ENCODE measurements at places on chromosomes 4 and X.

- no peak for DNase-seq
Measured at GRCh38 chr4:139984471-139984870, 169.5 kb downstream of the MAML3 start.

DNA sequence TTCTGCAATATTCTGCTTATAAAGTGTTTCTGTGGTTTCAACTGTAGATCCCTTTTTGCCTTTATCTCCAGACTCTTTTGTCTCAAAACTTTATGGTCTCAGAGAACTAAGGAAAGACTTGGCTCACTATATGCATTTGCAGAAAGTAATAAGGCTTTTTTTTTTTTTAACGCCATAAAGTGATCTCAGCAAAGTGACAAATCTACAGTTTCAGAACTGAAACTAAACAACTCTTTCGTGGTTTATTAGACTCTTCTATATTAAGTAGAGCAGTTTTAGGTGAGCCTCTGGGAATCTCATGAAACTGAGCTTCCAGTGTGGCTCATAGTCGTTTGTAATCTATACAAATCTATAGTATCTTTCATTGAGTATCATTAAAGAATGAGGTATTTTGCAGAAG, 15.3 kb downstream of the ATP7A start:
- DNase-seq = no peak

DNA sequence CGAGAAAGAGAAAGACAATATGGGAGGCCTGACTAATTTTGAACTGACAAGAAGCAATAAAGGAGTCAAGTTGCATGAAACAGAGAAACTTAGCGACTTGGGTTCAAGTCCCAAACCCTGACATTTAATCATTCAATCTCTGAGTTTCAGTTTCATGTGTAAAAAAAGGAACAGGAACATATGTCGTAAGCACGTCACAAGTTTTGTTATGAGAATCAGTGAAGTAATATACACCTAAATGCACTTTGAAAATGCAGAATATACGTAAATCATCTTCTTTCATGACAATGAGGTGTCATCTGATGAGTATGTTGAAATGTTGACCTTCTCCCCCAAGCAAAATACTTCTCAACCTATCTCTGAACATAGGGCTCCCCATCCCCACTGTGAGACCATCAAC, 10.4 kb downstream of the ACOT9 start:
- no peak for DNase-seq

DNA sequence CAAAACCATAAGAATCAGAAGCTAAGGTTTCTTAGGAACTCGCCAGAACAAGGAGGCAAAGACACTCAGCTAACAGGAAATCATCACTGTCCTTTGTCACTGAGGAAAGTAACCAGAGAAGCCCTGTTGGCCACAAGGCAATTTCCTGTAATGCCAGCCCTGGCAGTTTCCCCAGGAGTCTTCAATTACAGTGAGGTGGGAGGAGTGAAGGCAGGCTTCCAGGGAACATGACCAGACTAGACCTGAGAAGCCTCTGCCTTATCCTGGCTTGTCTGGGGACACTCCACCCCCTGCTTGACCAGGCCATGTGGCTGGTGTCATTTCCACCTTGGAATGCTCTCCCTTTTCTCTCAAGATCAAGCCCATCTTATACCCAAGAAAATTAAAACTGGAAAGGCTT, 125.3 kb downstream of the COL4A6 start:
- DNase-seq = no peak

- no peak for DNase-seq
Measured at GRCh38 chrX:2502668-2503519, 2.1 kb upstream of the DHRSX start.

DNA sequence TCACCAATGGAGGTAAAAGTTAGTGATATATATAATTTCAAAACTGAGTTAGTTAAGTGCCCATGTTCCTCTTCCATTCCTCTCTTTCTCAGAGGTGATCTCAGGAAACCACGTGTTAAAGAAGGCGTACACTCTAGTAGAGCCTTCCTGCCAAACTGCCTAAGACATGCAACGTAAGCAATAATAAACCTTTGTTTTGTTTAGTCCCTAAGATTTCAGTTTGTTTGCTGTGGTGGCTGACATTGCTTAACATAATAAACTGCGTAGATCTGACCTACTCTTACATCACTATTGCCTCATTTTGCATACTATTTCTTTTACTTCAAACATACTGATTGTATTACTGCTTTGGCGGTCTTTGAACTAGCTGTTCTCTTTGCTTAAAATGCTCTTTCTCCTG, 99.2 kb downstream of the JADE1 start:
- DNase-seq = no peak

DNA sequence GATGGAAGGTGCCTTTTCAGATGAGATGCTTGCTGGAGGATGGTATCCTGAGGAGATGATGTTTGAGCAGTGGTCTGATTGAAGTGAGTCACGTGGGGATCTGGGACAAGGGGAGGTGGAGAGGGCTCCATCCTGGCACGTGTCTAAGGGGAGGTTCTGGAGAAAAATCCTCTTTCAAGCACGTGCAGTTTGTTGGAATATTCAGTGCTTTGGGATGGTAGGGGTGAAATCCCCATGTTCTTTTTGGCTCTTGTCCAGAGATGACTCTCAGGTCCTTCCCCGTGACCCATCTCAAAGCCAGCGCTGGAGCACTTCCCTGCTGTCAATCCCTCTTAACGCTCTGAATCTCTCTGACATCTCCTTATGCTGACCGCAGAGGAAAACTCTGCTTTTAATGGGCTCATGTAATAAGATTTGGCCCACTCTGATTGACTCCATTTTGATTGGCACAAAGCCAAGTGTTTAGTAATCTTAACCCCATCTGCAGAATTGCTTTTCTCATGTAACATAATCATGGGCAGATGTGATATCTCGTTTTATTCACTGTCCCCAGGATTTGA, 10.8 kb upstream of the KLKB1 start:
- DNase-seq = no peak

DNA sequence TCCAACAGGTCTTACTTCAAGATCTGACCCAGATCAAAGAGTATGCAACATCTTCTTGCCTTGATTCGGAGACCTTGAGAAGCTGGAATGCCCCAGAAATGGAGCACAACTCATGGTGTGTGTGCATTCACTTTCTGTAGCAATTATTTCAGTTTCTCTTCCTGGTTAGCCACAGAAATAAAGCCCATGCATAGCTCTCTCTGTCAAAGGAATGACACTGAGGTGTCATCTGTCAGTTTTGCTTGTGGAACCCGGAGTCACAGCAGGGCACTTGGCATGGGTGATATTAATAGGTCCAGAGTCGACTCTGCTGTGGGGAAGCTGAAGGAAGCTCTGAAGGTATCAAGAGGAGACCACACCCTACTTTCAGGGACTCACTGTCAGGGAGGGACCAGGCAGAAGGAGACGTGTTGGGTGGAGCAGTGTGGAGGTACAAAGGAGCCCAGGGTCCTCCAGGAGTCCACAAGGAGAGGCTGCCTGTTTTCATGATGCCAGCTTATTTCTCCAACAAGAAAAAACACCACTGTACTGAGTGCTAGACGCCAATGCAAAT, 10.7 kb downstream of the CLNK start:
- no peak for DNase-seq

DNA sequence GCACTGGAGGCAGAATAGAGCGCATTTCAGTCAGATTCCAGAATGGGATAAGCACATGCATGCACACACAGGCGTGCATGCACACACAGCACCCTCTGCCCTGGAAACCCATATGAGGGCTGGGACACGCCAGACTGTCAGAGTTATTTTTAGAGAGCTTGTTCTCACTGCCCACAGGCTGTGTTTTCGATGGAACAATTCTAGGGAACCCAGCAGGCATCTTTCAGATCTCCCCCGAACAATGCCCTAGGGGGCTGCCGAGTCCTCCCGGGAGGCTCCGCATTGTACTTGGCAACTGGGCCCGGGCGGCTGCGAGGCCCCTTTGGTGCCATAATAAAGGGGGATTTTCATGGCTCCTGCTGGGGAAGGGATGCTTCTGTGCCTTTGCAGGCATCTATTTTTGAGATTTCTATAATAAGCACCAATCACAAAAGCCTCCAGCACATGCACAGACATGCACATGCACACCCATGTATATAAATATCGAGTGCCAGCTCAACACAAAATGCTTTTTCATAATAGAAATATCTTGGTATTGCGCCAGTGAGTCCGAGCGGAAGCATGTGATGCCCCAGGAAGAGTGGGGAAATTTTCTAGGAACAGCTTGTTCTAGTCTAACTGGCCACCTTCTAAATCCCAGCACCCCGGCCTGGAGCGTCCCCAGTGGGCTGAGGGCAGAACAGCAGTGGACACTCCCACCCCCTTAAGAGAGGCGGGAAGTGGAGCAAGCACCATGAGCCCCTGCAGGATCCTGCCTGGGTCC, 88.5 kb downstream of the PHKA2 start:
- no peak for DNase-seq

- no peak for DNase-seq
Measured at GRCh38 chr4:98110214-98110613, 33.1 kb downstream of the STPG2 start.

DNA sequence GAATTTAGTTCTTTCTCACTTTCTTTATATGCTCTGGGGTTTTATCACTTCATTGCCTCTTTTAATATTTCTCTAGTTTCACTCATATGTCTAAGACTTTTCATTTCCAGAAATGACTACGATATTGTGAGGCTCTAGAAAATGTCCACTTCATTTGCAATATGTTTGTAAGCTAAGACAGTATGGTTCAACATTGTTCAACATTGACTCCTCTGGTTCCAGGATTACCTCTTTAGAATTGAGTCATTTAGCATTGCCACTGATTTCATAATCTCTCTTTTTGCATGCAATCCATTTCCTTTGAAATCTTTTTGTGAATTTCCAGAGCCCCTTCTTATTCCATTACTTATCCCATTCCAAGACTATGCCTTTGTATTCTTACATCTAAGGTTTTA, 32.3 kb downstream of the BBS12 start:
- no peak for DNase-seq

DNA sequence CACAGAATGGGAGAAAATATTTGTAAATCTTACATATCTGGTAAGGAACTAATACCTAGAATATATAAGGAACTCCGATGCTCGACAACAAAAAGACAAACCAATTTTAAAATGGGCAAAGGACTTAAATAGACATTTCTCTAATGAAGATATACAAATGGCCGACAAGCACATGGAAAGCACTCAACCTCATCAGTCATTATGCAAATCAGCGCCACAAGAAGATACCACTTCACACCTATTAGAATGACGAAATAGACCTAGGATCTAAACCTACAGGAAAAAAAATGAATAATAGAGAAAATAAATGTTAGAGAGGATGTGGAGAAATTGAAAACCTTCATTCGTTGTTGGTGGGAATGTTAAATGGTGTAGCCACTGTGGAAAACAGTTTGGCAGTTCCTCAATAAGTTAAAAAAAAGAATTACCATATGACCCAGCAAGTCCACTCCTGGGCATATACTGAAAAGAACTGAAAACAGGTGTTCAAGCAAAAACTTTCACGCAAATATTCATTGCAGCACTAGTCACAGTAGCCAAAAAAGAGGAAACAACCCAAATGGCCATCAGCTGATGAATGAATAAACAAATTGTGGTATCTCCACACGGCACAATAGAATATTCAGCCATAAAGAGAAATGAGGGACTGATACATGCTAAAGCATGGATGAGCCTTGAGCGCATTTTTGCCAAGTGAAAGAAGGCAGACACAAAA, 57.3 kb upstream of the WDR19 start:
- DNase-seq = no peak

DNA sequence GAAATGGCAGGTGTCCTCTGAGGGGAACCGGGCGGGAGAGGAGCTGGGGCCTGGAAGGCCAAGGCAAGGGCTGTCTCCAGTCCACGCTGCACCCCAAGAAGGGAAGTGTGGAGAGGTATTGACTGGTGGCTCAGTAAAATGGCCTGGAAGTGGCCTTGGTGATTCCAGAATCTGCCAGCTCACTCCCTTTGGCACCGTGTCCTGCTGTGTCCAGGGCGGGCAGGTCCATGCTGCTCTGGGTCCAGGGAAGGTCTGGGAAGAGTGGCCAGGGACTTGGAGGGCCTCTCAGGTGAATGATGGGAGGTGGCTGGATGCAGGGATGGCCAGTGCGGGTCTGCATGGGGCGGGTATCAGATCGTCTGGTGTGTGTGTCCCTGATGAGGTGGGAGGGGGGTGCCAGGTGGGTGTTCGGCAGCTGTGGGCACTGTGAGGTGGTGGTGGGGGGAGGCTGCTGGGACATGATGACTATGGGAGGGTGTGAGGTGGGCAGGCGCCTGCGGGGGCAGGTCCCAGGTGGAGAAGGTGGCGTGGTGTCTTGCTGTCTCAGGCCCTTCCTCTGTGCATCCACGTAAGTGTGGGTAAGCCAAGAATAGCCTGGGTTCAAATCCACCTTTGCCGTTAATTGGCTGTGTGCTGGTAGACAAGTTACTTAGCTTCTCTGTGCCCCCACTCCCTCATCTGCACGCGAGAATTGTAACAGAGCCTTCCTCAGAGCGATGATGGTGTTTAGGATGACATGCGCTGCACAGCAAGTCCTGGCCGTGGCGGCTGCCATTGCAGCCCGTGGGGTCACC, 17.7 kb downstream of the RGS12 start:
- DNase-seq = no peak
